ENCODE measurements at places on chromosomes 3 and 15.

GRCh38 chr3:117358717-117359314 lies 649.2 kb downstream of the TUSC7 start:
- DNase-seq, result no peak

GRCh38 chr3:56654460-56654859 lies 28.6 kb downstream of the TASOR start:
- peak; percentile 6 for DNase-seq

GRCh38 chr15:74240002-74240568 lies 4.0 kb downstream of the CCDC33 start:
- peak; percentile 72 for DNase-seq

- DNase-seq, result no peak
Observed at GRCh38 chr3:42159147-42159546, 68.0 kb downstream of the TRAK1 start.

GRCh38 chr3:169527507-169527906 lies 136.0 kb downstream of the MECOM start:
- DNase-seq, result no peak

GRCh38 chr15:96264801-96265515 lies 65.5 kb upstream of the NR2F2 start:
- no peak for DNase-seq

- DNase-seq, result no peak
Observed at GRCh38 chr3:188212308-188212969, 58.5 kb downstream of the LPP start.

GRCh38 chr3:126081618-126082361 lies 2.1 kb downstream of the SLC41A3 start:
- peak; percentile 67 for DNase-seq

DNA sequence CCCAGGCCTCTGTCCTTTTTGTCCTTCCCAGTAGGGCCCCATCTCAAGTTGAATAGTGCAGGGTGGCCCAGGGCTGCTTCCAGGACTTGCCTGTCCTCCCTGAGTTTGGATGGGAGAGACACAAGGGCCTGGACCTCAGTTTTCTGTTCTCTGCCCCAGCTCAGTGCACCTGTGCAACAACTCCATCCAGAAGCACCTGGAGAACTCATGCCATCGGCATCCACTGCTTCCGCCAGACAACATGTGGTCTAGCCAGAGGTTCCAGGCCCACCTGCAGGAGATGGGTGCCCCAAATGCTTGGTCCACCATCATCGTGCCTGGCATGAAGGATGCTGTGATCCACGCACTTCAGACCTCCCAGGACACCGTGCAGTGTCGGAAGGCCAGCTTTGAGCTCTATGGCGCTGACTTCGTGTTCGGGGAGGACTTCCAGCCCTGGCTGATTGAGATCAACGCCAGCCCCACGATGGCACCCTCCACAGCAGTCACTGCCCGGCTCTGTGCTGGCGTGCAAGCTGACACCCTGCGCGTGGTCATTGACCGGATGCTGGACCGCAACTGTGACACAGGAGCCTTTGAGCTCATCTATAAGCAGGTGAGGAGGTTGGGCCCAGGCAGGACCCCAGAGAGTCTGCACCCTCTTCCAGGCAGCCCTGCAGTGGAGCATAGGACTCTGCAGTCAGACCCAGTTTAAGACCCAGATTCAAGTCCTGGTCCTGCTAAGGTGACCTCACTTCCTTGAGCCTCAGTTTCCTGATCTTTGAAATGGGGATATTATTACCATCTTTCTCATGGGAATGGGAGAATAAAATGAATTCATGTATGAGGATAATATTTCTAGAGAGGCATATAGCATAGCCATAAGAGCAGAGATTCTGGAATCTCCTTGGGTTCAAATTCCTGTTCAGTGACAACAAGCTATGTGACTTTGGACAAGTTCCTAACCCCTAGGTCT lies 14.7 kb downstream of the RPUSD3 start:
- no peak for DNase-seq

DNA sequence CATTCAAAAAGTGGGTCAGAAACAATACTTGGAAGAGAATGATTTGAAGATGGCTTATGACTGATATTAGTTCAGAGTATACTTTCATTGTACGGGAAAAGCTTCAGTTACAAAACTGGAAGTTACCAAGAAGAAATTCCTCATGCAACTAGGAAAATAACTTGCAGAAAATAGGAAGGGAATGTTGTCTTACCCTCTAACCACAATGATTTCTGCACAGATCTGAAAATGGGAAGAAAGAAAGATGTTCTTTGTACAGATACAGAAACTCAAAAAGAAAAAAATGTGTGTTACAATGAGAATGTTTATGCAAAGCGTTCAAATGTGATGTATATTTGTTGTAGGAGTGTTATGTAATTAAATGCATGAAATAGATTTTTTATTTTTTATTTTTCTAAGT lies 3.7 kb downstream of the ZNF280D start:
- DNase-seq, result no peak

DNA sequence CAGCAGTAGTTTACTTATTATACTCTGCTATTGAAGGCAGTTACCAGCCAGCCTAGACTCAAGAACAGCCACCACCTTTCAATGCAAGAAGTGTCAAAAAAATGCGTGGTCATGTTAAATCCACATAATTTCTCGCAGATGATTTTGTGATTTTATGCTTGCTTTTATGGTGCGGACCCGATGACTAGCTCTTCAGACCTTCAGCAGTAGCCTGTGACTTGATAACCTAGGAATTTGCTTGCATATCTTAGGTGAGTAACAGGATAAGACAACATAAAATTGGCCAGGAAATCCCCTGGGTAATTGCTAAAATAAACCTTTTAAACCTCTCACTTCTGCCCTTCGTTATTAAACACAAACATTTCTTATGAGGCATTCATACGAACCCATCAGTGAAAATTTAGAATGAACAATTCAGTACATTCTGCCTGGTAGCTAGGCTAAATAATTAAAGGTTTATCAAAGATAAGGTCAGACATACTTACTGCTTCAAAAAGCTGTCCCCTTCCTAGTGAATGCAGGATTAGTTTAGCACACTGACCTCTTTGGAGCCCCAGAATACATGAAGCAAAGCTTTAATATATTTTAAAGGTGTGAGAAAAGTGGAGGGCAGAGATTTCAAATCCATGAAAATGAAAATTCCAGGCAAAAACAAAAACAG lies 798.8 kb downstream of the OTOL1 start:
- no peak for DNase-seq

- no peak for DNase-seq
Observed at GRCh38 chr3:158711886-158712285, 20.4 kb downstream of the RARRES1 start.

DNA sequence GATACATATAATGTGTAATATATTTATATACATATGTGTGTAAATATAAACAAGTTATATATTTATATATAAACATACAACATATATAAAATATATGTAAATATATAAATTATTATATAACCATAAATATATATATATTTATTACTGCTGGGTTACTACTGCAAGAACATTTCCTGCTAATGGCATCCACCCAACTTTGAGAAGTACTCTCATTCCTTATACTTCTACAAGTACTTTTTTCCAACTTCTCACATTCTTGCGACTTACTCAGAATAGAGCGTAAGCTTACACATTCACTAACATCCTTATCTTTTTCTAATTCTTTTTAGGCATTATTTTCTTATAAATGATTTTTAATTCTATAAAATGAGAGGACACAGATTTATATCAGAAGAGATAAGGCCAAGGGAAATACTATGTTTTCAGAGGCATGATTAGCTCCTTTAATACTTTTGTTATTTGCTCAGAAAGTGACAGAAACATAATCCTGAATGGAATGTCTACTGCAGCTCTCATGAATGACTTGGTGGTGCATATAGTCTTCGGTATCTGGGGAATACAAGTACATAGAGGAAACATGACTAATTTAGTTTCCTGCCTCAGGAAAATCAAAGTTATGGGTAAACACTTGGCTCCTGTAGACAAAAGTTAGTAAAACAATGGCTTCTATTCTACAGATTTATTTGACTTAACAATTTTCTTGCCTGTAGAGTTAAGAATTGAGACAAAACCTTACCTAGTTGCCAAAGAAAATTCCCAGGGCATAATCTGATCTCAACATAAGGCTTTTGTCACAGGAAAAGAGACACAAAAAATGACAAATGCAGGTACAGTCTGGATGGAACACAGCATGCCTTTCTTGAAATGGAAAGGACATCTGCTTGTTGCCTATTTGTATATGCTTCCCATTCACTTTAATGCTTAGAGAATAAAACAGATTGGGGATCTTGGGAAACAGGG lies 453.9 kb downstream of the SQOR start:
- DNase-seq, result no peak

DNA sequence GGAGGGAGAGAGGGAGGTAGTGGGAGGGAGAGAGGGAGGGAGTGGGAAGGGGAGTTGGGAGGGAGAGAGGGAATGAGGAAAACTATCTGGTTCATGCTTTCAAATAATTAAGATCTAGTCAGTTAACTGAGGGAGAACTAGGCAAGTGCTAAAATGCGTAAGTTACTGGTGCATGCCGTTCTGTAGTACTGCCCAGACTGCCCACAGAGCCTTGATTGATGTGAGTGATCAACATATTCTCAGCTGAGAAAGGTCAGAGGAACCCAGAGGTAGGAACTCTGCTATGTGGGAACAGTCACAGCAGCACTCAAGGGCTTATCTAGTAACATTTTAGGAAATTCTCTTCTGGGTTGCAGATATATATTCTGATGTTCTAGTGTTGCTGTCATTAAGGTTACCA lies 149.8 kb upstream of the ROBO1 start:
- DNase-seq, result no peak

DNA sequence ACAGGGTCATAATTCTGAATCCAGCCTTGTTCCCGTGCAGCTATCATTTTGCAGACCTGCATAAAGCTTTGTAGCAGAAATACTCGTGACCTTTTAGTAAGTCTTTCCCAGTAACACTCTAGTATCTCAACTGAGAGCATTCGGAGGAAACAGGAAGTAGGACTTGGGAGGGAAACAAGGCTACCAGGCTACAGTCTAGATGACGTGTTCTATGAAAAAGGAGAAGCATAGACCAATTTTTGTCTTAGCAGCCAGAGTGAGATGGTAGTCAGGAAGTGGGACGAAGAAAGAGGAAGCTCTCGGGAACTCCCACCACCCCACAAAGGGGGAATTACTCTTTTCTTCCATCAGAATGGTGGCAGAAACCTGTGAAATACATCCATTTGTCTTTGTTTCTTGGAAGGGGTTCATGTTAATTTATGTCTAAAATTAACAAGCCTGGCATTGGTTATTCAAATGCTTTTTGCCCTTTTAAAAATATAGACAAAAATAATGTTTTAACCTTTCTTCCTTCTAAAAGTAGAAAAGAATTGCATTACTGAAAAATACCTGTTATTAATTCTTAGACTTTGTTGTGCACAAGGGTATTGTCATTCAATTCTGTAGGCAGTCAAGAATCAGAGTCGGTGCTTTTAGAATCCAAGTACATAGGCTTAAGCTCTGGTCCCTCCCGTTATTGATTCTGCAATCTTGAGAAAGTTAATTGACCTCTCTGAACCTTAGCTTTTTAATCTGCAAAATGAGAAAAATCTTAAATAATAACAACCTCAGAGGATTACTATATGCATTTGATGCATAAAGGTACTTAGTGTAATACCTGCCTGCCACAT lies 1.6 kb upstream of the SUCNR1 start:
- DNase-seq, result no peak

GRCh38 chr3:194994551-194994981 lies 276.4 kb downstream of the XXYLT1 start:
- no peak for DNase-seq

- DNase-seq, result no peak
Observed at GRCh38 chr3:72154391-72155335, 369.7 kb upstream of the PROK2 start.

GRCh38 chr3:111591555-111591954 lies 3.6 kb downstream of the ZBED2 start:
- no peak for DNase-seq

DNA sequence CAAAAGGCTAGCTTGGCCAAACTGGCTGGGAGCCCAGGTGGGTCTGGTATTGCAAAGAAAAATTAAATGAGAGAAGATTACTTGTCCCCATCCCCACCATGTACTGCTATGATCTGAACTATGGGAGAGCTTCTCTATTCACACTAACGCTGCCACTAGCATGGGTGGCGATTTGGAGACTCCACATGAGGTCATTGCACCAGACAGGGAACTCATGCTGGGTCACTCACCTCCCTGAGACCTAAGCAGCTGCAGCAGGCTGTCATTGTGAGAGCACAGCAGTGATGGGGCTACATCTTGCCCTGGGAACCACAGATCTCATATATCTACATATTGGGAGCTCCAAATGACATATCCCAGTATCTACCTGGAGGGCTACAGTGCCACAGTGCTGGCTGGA lies 36.3 kb upstream of the NECTIN3 start:
- DNase-seq, result no peak

DNA sequence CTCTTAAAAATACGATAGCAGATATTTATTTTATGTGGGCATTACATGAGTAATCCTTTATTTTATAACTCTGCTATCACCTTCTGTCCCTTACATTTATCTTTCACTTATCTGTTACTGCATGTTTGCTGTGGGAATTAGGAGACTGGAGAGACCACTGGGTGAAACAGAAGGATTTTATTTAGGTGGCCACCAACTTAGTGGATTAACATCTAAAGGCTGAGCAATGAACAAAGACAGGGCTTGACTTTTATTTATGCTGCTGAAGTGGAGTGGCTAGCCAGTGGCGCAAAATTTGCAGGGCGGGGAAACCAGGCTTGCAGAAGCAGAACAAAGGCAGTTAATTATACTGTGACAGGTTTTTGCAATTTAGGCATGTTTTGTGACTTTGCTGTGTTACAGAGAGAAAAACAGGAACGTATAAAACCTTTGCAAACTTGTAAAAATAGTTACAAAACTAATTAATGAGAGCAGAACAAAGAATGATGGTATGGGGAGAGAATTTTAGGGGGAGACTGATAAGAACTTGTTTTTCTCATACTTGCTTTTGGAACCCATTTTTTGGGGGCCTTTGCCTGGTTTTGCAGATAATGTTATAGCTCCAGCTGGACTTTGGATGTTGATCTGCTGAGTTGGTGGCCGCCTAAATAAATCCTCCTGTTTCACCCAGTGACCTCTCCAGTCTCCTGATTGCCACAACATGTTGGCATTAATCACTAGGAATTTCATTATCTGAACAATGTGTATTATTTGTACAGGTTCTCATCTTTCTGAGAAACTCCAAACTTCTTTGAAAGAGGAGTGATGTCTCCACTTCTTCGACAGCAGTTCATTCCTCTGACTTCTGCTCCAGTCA lies 18.0 kb downstream of the KLHL24 start:
- no peak for DNase-seq

DNA sequence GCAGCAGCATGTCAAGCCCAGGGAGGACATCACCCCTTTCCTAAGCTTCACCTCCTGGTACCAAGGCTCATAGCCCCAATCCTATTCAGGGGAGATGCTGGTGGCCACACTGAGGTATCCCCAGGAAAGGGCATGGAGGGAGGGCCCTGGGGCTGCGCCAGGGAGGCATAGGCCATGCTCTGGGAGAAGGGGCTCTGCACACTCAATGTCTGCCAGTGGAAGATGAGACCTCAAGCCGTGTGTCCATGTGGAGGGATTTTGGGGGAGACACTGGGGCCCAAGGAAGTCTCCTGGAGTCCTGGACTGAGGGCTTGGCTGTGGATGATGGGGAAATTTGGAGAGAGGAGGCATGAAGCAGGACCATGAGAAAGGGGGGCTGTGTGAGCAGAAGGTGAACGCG lies 21.2 kb upstream of the PRR23E start:
- no peak for DNase-seq

Measured in H7 (cell line).